ENCODE measurements at places on chromosomes 16 and 17. TPM values are rescaled to one million over a fixed set of nuclear protein-coding genes. Genes with fewer than 3 reads are reported as not detected.

Gene MYH10
- total RNA-seq: 117 TPM

Gene CNGB1
- not detected for total RNA-seq

Gene KRT16
- total RNA-seq: 0.12 TPM

Gene ABCC3
- 2.2 TPM for total RNA-seq

Gene TEX19
- total RNA-seq: 0.12 TPM

Gene TBX21
- 0.12 TPM for total RNA-seq

Gene KRT20
- total RNA-seq: 0.22 TPM

Gene SCARF1
- 0.44 TPM for total RNA-seq

Gene MFSD6L
- total RNA-seq: not detected

Gene CA4
- total RNA-seq: not detected

Gene KRT17
- 1.00 TPM for total RNA-seq

Gene NPIPA2
- total RNA-seq: 1.00 TPM

Gene PLLP
- 0.12 TPM for total RNA-seq

Gene TBC1D26
- under 0.01 TPM for total RNA-seq

Gene TP53TG3F
- not detected for total RNA-seq

Gene TCAP
- 0.33 TPM for total RNA-seq

Gene CYLD
- total RNA-seq: 88.2 TPM

Gene TRIM72
- under 0.01 TPM for total RNA-seq

Gene CD300H
- not detected for total RNA-seq

Gene CCL7
- 0.89 TPM for total RNA-seq

Gene KRTAP1-4
- total RNA-seq: not detected

Gene ARHGAP44
- total RNA-seq: 1.9 TPM

Gene NPIPA5
- total RNA-seq: 2.2 TPM

Gene TCF25
- total RNA-seq: 182 TPM

Gene MFAP4
- total RNA-seq: 4.8 TPM

Gene HSD17B1
- total RNA-seq: 2.3 TPM

Gene KRT9
- not detected for total RNA-seq

Gene PLEKHH3
- 14.6 TPM for total RNA-seq

Gene SMARCD2
- 108 TPM for total RNA-seq

Gene CDH13
- total RNA-seq: 133 TPM

Gene FZD2
- total RNA-seq: 11.2 TPM

Gene ATAD5
- total RNA-seq: 5.8 TPM

Gene KRTAP9-4
- total RNA-seq: not detected

Gene TBC1D3L
- total RNA-seq: 3.9 TPM

Gene TIMP2
- 80.0 TPM for total RNA-seq

Gene EFCAB5
- 0.37 TPM for total RNA-seq

Gene TMEM220
- 3.4 TPM for total RNA-seq

Gene ABCA8
- total RNA-seq: 7.6 TPM

Gene ITGB4
- under 0.01 TPM for total RNA-seq

Gene MTMR4
- 92.0 TPM for total RNA-seq

Gene SLC38A8
- not detected for total RNA-seq

Gene NXPH3
- total RNA-seq: 0.37 TPM

Gene TBC1D3I
- total RNA-seq: not detected

Gene SDF2
- total RNA-seq: 44.0 TPM

Gene HS3ST3A1
- total RNA-seq: 47.7 TPM

Gene TMED6
- total RNA-seq: 0.11 TPM

Gene CENPV
- 35.5 TPM for total RNA-seq

Gene C1QTNF1
- total RNA-seq: 21.0 TPM

Gene KRT28
- not detected for total RNA-seq

Data from uterine smooth muscle cell (primary cell).